Stimulated activated CD8-positive, alpha-beta memory T cell treated with anti-CD3 and anti-CD28 coated beads, Interleukin-7, amount 100 ng/mL, for 4 hours (primary cell): ENCODE measurements at places on chromosomes 5 and 9.

DNA sequence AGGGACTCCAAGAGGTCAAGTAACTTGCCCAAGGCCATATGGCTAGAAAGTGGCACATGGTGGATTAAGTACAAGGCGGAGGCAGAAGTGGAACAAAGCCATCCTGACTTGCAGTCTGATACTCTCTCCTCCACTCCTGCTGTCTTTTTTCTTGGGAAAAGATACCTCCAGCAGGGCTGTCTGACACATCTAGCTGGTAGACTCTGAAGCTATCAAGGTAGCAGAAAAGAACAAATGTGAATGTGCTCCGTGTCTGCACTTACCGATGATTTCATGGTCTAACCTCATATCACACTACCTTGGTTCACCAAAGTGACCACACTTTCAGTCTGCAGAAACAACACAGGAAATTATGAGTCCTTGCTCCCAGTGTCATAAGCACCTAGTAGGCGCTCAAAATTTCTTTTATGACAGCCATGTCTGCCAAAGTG is 284.8 kb downstream of the CRB2 start:
- no peak for DNase-seq

- DNase-seq: no peak
Measured at GRCh38 chr9:134403682-134404301, 77.5 kb downstream of the RXRA start.

DNA sequence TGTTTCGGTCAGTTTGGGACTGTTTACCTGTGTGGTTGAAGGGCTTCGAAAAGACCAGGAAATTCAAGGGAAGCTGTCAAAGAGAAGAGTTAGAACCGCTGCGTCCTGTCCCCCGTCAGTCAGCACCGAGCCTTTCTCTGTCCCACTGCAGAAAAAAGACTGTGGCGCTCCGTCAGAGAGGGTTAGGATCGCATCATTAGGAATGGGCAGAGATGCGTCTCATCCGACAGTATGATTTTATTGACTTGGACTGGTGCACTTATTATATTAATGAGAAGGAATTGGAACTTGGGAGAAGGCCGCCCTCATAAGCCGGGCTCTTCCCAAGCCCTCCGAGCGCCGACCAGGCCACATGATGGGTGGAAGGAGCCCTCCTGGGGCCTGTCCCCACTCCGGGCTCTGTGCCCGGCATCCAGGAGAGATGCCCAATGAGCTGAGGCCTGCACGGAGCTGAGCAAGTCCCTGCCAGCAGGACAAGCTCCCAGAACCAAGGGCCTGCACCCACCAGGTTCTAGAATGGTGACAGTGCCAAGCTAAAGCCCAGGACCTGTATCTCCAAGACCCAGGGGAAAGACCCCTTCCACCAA is 71.5 kb downstream of the NEK6 start:
- DNase-seq: no peak

GRCh38 chr5:169778622-169779596 is 141.8 kb downstream of the DOCK2 start:
- DNase-seq: no peak

- DNase-seq: no peak
Measured at GRCh38 chr5:94480486-94480885, 137.9 kb downstream of the KIAA0825 start.

DNA sequence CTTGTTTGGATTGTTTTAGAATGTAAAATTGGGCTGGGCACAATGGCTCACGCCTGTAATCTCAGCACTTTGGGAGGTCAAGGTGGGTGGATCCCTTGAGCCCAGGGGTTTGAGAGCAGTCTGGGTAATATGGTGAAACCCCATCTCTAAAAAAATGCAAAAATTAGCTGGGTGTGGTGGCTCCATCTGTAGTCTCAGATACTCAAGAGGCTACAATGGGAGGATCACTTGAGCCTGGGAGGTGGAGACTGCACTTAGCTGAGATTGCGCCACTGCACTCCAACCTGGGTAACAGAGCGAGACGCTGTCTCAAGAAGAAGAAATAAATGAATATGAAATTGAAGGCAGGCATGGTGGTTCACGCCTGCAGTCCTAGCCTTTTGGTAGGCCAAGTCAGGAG is 21.3 kb downstream of the MAML1 start:
- no peak for DNase-seq

GRCh38 chr5:121873409-121873808 is 21.7 kb downstream of the FTMT start:
- DNase-seq: no peak

- no peak for DNase-seq
Measured at GRCh38 chr5:90434116-90434714, 24.7 kb upstream of the CETN3 start.

GRCh38 chr5:73911761-73912393 is 285.9 kb downstream of the ARHGEF28 start:
- DNase-seq: no peak
